ENCODE measurements at places on chromosomes 5 and 9. TPM values are rescaled to one million over a fixed set of nuclear protein-coding genes. Genes with fewer than 3 reads are reported as not detected.

The TAS2R1 gene
- not detected for total RNA-seq

The PCDHB16 gene
- total RNA-seq: 0.50 TPM

The C9orf50 gene
- 0.26 TPM for total RNA-seq

The SHOC1 gene
- total RNA-seq: under 0.01 TPM

The SPINK7 gene
- not detected for total RNA-seq

The MCTP1 gene
- total RNA-seq: 1.3 TPM

The SLC4A9 gene
- 0.07 TPM for total RNA-seq

The ZNF483 gene
- 1.6 TPM for total RNA-seq

The PNPLA7 gene
- 2.0 TPM for total RNA-seq

The ERBIN gene
- total RNA-seq: 69.7 TPM

The IFNW1 gene
- total RNA-seq: not detected

The GSN gene
- total RNA-seq: 602 TPM

The NIM1K gene
- 3.2 TPM for total RNA-seq

The PCDHB6 gene
- 0.20 TPM for total RNA-seq

The ORM2 gene
- total RNA-seq: not detected

The VLDLR gene
- total RNA-seq: 26.5 TPM

The PITX1 gene
- total RNA-seq: 3.5 TPM

The TNFSF15 gene
- 0.03 TPM for total RNA-seq

The IL4 gene
- total RNA-seq: not detected

The ANKRD55 gene
- not detected for total RNA-seq

The SEMA5A gene
- total RNA-seq: 86.2 TPM

The KCNN2 gene
- total RNA-seq: 0.17 TPM

The EDIL3 gene
- total RNA-seq: 324 TPM

The ANXA6 gene
- total RNA-seq: 390 TPM

The NR6A1 gene
- total RNA-seq: 0.39 TPM

The SLC46A2 gene
- not detected for total RNA-seq

The PHYHD1 gene
- 9.3 TPM for total RNA-seq

The GAS1 gene
- 11.6 TPM for total RNA-seq

All from smooth muscle cell of the pulmonary artery (primary cell).